Aorta (tissue), 5 donors: ENCODE measurements at places on chromosomes 2 and 18. TPM values are rescaled to one million over a fixed set of nuclear protein-coding genes. Genes with fewer than 3 reads are reported as not detected.

DNA sequence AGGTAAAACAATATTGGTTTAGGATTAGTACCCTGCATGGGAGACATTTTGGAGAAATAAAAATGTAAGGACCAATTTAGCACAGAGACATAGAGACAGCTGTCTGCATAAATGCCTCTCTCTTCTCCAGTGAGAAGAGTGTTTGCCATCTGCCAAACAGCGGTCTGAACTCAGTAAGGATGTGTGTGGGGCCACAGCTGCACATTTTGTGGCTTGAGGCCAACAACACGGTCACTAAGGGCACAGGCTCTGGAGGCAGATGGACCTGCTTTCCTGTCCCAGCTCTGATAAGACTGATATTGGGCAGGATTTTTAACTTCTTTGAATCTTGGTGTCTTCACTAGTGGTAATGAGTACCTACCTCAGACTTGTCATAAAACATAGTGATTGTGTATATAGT lies 10.2 kb downstream of the ZBTB14 start:
- no peak for DNase-seq

Gene MAP3K19
- total RNA-seq: not detected

Gene HDHD2
- 30.1 TPM for total RNA-seq

DNA sequence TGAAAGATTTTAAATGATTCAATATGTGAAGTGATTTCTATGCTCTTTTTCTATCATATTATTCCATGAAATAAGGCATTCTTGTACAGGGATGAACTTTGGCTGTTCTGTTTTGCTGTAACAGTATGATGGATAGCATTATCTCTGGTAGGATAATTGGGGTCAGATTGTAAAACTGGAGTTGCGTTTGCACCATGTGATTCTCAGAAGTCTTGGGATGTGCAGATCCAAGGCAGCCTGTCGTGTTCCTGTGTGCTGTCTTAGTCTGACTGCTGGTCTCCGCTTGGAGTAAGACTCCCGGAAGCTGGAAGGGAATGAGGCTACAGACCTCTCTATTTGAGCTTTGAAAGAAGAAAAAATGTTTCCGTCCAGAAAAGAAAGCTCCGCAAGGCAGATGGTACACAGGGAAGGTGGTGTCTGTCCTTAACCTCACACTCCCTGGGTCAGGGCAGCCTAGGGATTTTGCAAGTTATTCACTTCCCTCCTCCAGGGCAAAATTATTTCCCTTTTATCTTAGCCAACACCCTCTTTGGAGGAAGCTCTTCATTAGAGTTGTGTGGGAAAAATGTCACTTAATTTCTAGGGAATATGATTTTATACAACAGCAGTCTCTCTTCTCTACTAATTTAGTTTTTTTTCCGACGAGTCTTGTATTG lies 250.6 kb downstream of the PTPRM start:
- DNase-seq: no peak

Gene CENPA
- 0.23 TPM for total RNA-seq

GRCh38 chr2:2621855-2622254 lies 290.8 kb upstream of the MYT1L start:
- DNase-seq: no peak

DNA sequence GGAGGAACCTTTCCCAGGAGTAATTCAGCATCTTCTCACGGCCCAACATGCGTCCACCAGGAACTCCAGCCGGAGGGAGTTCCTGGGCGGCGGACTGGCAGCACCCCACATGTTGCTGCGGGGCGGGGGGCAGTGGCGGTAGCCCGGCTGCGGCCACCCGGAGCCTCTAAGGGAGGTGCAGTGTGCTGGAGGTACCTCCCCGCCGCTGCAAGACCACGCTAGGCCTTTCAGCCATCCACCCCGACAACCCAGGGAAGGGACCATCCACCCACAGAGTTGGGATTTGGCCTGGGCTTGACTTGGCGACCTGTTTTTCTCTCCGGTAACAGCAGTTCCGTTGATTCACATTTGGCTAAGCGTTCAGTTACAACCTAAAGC lies 625 bp downstream of the LYPD6 start:
- no peak for DNase-seq

DNA sequence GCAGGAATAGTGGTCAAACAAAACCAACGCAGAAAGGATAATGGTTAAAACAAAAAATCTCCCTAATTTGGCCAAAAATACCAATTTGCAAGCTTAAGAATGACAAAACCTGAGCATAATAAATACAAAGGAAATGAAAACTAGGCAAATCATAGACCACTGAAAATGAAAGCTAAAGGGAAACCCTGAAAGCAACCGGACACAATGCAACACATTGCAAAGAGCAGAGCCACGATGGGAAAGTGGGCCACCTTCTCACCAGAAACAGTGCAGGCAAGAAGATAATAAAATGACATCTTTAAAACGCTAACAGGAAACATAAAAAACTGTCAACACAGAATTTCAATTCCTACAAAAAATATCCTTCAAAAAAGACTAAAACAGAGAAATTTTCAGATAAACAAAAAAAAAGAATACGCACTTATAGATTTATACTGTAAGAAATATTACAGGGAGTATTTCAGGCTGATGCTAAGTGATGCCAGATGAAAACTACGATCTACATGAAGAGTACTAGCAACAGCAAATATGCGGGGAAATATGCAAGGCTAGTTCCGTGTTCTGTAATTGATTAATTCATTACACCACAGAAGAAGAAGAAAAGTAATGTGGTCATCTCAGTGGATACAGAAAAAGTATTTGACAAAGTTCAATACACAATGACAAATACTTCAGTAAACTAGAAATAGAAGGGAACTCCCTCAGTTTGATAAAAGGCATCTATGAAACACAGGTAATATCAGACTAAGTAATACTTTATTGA lies 239.5 kb downstream of the L3MBTL4 start:
- no peak for DNase-seq

Gene IL36G
- not detected for total RNA-seq

Gene CROCC2
- total RNA-seq: 0.45 TPM

DNA sequence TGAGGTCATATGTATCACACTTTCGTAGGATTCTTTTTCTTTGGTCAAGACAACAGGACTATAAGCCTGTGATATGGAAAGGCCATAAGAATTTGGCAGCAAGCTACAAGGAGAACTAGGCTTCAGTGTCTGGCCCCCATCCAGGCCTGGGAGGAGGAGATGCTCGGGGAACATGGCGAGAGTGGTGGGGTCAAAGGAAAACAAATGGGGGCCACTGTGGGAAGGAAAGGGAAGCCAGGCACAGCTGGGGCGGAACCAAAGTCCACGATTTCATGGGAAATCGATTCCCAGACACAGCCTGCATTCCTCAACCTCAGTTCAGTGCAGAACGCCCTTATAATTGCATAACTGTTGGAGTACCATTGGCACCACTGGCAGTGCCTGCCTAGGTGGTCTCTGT lies 58.2 kb downstream of the MBP start:
- DNase-seq: no peak

GRCh38 chr2:96091141-96091710 lies 25.1 kb downstream of the ADRA2B start:
- no peak for DNase-seq

DNA sequence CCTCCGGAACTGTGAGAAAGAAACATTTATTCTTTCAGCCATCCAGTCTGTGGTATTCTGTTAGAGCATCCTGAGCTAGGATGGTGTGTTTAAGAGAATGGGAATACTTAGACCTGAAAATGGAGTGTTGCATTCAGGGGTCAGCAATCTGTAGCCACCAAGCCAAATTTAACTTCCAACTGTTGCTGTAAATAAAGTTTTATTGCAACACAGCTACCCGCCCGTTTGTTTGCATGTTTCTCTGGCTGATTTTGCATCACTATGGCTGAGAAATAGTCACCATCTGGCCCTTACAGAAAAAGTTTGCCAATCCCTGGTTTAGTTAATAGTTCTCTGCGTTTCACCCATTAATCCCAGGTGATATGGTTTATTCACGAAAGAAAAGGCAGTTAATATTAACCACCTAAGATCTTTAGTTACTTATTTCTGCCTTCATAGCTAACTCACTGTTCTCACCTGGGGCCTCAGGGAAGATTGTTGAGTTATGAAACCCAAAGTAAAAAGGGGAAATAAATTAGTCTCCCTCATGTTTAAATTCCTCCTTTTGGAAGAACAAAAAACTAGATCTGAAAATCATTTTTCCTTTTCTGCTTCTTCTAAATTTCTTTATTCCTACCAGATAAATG lies 9.5 kb upstream of the CYS1 start:
- no peak for DNase-seq

GRCh38 chr2:25293958-25294562 lies 47.7 kb downstream of the DNMT3A start:
- DNase-seq: no peak

Gene UGT1A6
- not detected for total RNA-seq

Gene TSGA10
- total RNA-seq: 9.4 TPM

GRCh38 chr18:23719634-23720201 lies 30.5 kb downstream of the LAMA3 start:
- DNase-seq: peak; percentile 65

GRCh38 chr18:36593641-36594040 lies 235.2 kb downstream of the TPGS2 start:
- no peak for DNase-seq

DNA sequence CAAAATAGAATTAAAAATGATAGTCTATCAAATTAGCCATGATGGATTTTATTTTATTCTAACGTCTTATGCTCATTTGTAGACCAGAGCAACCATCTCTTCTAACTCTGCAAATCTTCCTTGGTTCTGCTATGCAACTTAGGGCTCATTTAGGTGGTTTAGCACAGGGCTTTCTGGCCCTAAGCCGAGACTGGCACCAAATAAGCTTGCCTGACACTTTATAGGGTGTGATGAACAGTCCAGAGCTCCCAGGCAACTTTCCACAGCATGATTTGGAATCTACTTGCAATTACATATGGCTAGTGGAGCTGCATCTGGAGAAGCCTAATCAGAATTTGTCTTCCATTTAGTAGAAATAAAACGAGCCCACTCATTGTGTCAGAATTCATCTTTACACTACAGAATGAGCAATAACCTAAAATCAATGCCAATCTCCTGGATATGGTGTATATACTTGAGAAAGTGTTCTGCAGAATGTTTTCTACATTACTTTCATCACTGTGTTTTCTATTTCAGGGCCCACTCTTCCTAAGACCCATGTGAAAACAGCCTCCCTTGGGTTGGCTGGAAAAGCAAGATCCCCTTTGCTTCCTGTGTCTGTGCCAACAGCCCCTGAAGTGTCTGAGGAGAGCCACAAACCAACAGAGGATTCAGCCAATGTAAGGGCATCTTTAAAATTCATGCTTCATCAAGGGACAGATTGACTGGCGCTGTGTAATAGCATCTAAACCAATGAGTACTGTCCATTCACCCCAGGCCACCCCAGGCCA lies 698.2 kb downstream of the MBD2 start:
- DNase-seq: no peak

Gene C1QL2
- not detected for total RNA-seq

Gene APCDD1
- total RNA-seq: 7.6 TPM

Gene PRPF40A
- total RNA-seq: 73.3 TPM

Gene DNER
- 0.45 TPM for total RNA-seq

Gene PTPN2
- 37.2 TPM for total RNA-seq

Gene DSC3
- 2.3 TPM for total RNA-seq

- DNase-seq: peak; percentile 50
Measured at GRCh38 chr18:66949419-66949818, 345.5 kb upstream of the CDH19 start.

Gene IL1F10
- not detected for total RNA-seq

Gene C2orf66
- 0.19 TPM for total RNA-seq

Gene STAM2
- 46.2 TPM for total RNA-seq

DNA sequence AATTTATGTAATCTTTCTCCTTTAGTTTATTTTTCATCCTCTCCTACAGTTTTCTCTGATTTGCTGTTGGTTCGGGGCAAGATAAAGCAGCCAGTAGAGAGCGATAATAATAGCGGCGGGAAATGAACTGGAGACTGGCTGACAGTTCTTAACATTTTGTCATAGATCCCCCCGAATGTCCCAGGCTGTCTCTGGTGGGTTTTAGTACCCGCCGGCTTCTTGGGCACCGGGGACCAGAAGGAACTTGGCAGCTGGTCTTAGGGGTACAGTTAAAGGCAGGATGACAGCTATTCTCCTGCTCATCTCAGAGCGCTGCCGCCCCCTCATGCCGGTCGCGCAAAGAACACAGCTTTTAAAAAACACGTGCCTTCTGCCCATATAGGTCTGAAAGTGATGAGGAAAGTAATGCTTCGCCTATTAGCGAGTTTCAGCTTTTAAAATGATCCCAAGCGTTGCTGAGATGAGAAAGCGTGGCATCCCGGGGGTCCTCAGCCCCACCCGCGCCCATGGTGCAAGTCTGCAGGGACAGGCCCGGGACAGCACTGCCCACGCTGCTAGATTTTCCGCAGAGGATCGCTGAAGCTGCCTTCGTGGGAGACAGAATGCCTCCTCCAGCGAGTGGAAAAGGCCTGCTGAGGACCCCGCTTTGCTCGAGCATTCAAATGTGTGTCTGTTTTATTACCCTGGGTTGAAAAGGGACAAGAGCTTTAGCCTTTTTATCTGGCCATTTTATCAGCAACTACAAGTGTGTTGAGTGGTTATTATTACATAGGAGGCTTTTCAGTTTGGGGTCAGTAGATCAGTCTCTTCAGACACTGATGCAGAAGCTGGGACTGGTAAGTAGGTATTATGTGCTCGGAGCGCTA lies 3.8 kb downstream of the ONECUT2 start:
- no peak for DNase-seq

- no peak for DNase-seq
Measured at GRCh38 chr2:2623939-2624338, 292.9 kb upstream of the MYT1L start.

Gene FER1L5
- 0.10 TPM for total RNA-seq

GRCh38 chr18:49062832-49063226 lies 112.1 kb upstream of the SMAD7 start:
- no peak for DNase-seq

- no peak for DNase-seq
Measured at GRCh38 chr2:61011678-61012077, 5.8 kb upstream of the PEX13 start.

GRCh38 chr2:58133395-58133794 lies 86.8 kb downstream of the VRK2 start:
- no peak for DNase-seq

Gene IL37
- total RNA-seq: not detected

Gene NEUROD1
- total RNA-seq: not detected

- DNase-seq: no peak
Measured at GRCh38 chr18:52850031-52850560, 510.1 kb downstream of the DCC start.

Gene COQ10B
- 39.8 TPM for total RNA-seq

Gene ERBB4
- total RNA-seq: 42.0 TPM

DNA sequence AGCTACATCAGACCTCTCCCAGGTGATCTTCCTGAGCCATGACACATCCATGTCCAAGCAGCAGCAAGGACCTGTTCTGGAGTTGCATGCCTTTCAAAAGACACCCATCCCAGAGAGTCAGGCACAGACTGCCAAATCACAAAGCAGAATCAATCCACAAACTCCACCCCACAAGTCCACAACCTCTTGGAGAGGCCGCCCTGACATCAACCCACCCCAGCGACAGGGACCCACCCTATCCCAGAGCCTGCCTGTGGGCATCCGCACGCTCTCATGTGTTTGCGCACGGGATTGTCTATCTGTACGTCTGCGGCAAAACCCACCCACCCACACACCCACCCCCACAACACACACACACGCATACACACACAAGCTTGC lies 11.9 kb downstream of the SMAD7 start:
- no peak for DNase-seq

Gene CNNM3
- 16.8 TPM for total RNA-seq
